NCI-H2081 (cell line): ENCODE measurements at places on chromosomes 4 and X.

GRCh38 chr4:169070895-169071218, 60.8 kb upstream of the CBR4 start:
- DNase-seq, result peak; percentile 54

DNA sequence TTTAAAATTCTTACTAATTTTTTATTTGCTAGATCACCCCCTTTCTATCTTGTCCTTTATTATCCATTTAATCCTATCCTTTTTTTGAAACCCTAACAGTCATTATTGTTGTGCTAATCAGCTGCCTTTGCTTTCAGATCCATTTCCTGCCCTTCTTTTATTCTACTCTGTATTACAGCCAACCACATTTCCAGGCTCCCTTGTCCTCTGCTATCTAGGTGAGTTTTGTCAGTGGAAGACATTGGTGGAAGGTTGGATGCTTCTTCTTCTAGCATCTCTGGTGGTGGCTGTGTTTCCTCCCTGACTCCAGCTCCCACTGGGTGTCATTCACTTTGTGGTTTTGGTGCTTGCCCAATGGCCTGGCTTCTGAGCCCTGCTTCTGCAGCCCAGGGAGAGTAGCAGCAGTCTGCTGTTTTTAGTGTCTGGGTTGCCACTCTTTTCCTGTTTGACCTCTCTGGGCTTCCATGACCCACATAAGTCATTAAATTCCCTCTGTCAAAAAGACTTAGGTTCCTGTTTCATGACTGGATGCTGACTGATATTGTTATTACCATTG, 225.2 kb upstream of the PGRMC2 start:
- DNase-seq, result no peak

DNA sequence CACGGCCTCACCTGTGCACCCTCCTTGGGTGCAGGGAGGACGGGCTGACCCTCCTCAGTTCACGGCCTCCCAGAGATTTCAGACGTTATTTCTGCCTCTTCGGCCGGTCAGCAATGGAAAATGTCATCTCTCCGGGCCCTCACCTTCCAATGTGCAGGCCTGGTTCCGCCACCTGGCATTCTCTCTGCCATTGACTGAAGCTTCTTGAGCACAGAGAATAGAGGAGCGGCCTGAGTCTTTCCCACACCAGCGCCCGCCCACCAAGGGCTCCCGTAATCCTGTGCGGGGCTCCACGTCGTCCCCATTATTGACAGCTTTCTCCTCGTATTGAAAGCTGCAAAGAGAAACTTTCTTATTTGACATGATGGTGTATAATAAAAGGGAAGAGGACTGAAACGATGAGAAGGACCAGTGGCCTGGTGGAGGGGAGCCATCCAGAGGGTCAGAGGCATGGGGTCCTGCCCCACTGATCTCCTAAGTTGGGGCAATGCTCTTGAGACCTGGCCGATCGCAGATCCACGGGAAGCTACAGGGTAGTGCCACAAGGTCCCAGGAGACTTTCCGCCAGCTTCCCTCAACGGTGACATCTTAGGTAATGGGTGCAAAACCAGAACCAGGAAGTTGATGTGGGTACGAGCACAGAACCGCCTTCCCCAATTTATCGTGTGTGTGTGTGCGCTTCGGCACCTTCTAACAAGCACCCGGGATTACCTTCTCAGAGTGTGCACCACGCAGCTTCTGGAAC, 20.6 kb downstream of the HTRA3 start:
- DNase-seq, result no peak

GRCh38 chr4:136931781-136932180, 600.5 kb downstream of the PCDH18 start:
- no peak for DNase-seq

GRCh38 chr4:7423801-7424552, 10.8 kb downstream of the PSAPL1 start:
- no peak for DNase-seq

GRCh38 chrX:48998391-48998790, 3.7 kb downstream of the GRIPAP1 start:
- DNase-seq, result no peak

DNA sequence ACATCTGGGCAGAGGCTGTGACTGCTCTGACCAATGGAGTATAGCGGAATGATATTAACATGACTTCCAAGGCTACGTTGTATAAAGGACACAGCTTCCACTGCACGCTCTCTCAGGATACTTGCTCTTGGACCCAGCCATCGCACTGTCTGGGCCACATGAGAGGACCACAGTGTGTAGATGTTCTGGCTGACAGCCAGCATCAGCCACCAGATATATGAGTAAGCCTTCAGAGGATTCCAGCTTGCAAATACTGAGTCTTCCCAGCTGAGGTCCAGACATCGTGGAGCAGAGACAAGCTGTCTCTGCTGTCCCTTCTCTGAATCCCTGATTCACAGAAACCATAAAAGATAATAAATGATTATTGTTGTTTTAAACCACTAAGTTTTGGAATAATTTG, 146.8 kb upstream of the USP9X start:
- no peak for DNase-seq

DNA sequence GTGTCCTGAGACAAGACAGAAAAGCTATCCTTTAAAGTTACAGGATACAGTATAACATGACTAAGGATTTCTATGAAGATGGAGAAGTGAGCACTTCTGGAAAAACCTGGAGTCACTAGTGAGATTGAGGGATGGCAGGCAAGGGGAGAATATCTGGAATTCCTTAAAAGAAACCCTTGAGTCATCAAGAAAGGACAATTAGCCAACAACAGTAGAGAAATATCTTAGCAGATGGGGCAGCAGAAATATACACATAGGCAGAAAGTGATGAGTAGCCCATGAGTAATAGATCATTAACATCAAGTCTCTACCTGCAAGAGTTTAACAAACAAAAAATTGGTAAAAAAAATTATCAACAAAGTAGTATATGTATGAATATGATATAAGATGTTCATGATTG, 858.8 kb upstream of the FRG1 start:
- no peak for DNase-seq
